G401 (cell line): ENCODE measurements at places on chromosomes 7 and 10. TPM values are rescaled to one million over a fixed set of nuclear protein-coding genes. Genes with fewer than 3 reads are reported as not detected.

GRCh38 chr10:11482306-11482705 lies 129.1 kb downstream of the USP6NL start:
- no peak for DNase-seq

GRCh38 chr7:148882192-148882591 lies 1.9 kb downstream of the EZH2 start:
- DNase-seq, result no peak

GRCh38 chr7:141668853-141669252 lies 33.1 kb downstream of the DENND11 start:
- DNase-seq, result no peak

HDAC9 gene
- 1.5 and 5.6 TPM in 2 replicates for total RNA-seq

GRCh38 chr7:41162612-41163011 lies 540.3 kb downstream of the INHBA start:
- no peak for DNase-seq

SUGCT gene
- 15.3 and 17.0 TPM in 2 replicates for total RNA-seq

ZWINT gene
- total RNA-seq, result 92.9 and 98.6 TPM in 2 replicates

DNA sequence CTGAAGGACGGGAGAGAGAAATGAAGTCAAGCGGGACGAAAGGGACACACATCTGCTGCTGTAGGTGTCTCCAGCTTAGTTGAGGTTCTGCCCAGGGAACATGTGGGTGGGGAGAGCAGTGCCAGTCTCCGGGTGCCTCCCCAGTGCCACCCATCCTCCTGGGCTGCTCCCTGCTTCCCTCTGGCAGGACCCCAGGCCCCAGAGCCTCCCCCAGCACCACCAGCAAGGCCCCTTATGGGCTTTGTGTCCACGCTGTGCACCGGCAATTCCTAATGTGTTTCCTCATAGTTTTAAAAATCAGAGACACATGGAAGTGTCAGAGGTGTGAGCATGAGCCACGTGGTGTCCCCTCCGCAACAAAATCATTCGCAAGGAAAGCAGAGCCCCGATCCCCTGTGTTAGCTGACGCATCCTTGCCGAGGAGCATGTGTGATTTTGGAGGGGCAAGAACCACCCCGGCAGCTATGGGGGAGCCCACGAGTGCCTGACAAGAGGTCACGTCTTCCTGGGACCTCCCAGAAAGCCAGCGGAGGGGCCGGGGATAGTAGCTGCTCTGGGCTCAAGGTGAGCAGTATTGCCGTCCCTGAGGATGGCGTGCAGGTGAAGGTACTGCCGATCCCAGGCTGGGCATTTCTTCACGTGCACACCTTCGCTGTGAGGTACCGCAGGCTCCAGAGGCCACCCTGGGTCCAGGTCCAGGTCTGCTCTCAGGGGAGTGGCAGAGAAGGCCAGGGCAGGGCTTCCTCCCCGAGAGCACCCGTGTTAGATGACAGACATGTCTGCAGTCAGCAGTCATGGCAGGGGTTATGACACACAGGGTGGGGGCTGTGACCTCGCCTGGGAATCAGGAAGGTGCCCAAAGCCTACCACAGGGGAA lies 448.2 kb upstream of the FOXK1 start:
- DNase-seq, result no peak

SFRP4 gene
- not detected in 2 replicates for total RNA-seq
